Fibroblast of skin of right quadriceps (primary cell): ENCODE measurements at places on chromosomes 2 and 18.
A peak's percentile ranks its signal among the peaks of the same experiment; 100 is the strongest.

- peak; percentile 10 for DNase-seq
These were observed 472.8 kb downstream of the PLCL1 start for GRCh38 chr2:198277181-198277580.

GRCh38 chr2:236862961-236863728, 222.5 kb upstream of the COPS8 start:
- peak; percentile 98 for DNase-seq

DNA sequence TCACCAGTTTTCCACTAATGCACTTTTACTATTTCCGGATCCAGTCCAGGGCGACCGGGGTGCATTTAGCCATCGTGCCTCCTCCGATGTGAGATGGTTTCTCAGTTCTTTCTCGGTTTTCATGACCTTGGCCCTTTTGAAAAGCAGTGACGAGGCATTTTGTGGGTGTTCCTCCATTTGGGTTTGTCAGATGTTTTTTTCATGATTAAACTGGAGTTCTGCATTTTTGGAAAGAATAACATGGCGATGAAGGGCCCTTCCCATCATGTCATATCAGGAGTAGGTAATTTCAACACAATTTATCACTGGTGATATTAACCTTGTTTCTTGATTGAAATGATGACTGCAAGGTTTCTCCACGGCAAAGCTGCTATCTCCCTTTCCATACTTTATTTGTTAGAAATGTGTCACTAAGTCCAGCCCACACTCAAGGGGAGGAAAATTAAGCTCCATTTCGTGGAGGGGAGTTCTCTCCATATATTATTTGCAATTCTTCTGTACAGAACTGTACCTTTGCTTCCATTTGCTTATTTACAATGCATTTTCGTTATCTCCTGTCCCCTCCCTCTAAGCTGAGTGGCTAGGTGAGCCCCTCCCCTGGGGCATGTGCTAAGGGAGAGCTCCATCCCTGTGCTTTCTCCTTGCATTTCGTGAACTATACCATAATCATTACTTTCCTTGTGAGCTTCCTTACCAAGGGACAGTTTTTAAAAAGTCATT, 8.9 kb upstream of the KLF11 start:
- DNase-seq: no peak

- no peak for DNase-seq
These were observed 519.9 kb downstream of the RNF144A start for GRCh38 chr2:7437141-7437540.

- DNase-seq: no peak
These were observed 1416.2 kb downstream of the LRP1B start for GRCh38 chr2:140714586-140714985.

DNA sequence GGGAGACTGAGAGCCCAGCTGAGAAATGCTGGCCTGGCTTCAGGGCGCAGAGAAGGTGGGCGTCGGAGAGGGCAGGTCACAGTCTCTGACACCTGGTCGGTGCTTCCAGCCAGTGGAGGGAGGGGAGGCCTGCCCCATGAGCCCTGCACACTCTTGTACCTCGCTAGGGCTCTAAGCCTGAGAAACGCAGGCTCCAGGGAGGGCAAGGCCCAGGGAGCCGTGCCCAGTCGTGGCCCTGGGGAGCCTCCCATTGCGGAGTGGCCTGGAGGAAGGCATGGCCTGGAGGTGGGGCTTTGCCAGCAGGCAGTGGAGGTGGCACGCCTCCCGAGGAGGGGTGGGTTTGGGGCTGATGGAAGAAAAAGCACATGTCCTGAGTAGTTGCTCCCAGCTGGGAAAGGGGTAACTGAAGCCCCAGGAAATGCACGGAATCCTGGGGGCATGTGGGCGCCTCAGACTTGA, 39.0 kb downstream of the MTERF4 start:
- no peak for DNase-seq

DNA sequence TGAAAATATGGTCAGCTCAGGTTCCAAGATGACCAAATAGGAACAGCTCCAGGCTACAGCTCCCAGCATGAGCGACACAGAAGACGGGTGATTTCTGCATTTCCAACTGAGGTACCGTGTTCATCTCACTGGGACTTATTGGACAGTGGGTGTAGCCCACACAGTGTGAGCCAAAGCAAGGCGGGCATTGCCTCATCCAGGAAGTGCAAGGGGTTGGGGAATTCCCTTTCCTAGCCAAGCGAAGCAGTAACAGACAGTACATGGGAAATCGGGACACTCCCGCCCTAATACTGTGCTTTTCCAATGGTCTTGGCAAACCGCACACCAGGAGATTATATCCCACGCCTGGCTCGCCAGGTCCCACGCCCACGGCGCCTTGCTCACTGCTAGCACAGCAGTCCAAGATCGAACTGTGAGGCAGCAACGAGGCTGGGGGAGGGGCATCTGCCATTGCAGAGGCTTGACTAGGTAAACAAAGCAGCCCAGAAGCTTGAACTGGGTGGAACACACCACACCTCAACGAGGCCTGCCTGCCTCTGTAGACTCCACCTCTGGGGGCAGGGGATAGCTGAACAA, 57.5 kb downstream of the WDPCP start:
- DNase-seq: no peak

GRCh38 chr2:227627769-227628168, 10.5 kb downstream of the SCYGR4 start:
- no peak for DNase-seq

GRCh38 chr18:78562531-78562961, 417.1 kb upstream of the SALL3 start:
- DNase-seq: no peak

- no peak for DNase-seq
These were observed 22.5 kb upstream of the CDKL4 start for GRCh38 chr2:39266139-39266805.
